Hindlimb muscle (tissue), 1 donor: ENCODE measurements at places on chromosomes 1 and 21. TPM values are rescaled to one million over a fixed set of nuclear protein-coding genes. Genes with fewer than 3 reads are reported as not detected.
A peak's percentile ranks its signal among the peaks of the same experiment; 100 is the strongest.

Gene TRIM46
- polyA plus RNA-seq = 0.40 TPM

Gene STPG1
- polyA plus RNA-seq = 2.0 TPM

DNA sequence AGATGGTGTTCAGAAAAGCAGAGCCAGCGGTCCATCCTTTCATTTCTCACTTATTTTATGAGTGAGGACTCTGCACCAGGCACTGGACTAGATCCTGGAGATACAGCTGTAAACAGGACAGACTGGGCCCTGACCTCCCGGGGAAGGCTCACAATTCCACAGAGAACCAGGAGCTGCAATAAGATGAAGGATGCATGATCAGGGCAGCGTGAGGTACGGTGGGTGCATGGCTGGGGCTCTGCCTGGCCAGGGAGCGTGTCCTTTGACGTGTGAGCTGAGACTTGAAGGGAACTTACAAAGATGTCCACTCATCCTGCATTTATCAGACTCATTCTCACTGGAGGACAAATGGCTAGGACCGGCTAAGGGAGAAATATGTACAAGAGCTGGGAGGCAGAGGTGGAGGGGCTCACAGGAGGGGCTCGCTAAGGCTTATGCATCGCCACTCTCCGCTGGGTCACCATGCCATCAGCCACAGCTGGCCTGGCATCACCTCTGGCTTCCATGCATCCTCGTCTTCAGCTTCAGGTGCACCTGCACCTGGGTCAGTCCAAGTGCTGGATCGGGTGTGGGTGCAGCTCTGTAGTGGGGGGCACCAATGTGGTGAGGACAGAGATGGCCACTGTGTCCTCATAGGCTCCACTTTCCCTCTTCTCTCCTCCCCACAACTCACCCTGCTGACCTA is 213.9 kb downstream of the TOMM20 start:
- DNase-seq = no peak

Gene LGR6
- 0.34 TPM for polyA plus RNA-seq

Gene YBEY
- 13.3 TPM for polyA plus RNA-seq

GRCh38 chr1:208300084-208300770 is 56.0 kb upstream of the PLXNA2 start:
- DNase-seq = no peak

DNA sequence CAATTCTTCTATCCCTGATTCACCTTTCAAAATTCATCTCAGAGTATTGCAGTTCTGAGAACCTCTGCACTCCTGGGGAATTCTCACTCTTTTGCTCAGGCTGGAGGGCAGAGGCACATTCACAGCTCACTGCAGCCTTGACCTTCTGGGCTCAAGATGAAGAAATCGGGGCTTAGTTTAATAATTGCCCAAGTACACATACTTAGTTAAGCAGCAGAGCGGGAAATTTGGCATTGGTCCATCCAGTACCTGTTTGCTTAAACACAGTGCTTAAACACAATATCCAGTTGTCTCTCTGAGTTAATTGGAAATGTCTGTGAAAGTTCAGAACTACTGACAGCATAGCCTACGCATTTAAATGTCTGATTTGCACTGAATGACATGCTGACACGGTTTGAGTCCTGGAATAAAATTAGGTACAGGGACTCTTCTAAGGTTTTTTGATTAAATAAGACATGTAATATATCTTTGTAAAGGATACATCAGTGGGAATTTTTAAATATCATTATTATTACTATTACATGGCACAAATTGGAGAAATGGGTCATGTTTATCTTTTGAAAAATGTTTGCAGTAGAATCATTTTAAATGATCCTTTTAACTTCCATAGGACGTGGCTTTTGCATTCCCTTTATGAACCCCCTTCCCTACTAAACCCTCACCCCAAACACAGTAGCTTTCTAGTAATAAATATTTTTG is 337.4 kb downstream of the SRGAP2C start:
- no peak for DNase-seq

GRCh38 chr1:224880593-224881307 is 48.7 kb upstream of the DNAH14 start:
- DNase-seq = no peak

DNA sequence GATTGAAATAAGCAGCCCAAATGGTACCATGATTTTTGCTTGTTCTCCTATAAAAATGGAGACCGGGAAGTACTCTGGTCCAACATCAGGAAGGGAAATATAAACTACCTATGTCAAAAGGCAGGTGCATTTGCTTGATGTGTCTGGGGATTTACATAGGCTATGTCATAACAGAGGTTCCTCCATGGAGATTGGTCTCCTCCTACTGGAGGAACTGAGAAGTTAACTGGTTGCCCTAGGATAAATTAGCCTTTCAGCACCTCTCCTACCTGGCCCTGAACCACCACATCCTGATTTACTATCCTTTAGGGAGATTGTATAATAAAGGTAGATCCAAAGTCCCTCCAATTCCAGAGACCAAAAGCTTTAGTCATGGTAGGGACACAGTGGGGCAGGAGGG is 1109.3 kb upstream of the B3GALT2 start:
- no peak for DNase-seq

Gene OR2T2
- polyA plus RNA-seq = not detected

Gene ICOSLG
- 10.6 TPM for polyA plus RNA-seq

Gene OR2AK2
- not detected for polyA plus RNA-seq

GRCh38 chr1:33895396-33895795 is 31.5 kb downstream of the HMGB4 start:
- DNase-seq = no peak

- DNase-seq = no peak
Observed at GRCh38 chr1:101706366-101706765, 290.4 kb downstream of the OLFM3 start.

GRCh38 chr1:118944133-118944532 is 44.0 kb downstream of the TBX15 start:
- no peak for DNase-seq

DNA sequence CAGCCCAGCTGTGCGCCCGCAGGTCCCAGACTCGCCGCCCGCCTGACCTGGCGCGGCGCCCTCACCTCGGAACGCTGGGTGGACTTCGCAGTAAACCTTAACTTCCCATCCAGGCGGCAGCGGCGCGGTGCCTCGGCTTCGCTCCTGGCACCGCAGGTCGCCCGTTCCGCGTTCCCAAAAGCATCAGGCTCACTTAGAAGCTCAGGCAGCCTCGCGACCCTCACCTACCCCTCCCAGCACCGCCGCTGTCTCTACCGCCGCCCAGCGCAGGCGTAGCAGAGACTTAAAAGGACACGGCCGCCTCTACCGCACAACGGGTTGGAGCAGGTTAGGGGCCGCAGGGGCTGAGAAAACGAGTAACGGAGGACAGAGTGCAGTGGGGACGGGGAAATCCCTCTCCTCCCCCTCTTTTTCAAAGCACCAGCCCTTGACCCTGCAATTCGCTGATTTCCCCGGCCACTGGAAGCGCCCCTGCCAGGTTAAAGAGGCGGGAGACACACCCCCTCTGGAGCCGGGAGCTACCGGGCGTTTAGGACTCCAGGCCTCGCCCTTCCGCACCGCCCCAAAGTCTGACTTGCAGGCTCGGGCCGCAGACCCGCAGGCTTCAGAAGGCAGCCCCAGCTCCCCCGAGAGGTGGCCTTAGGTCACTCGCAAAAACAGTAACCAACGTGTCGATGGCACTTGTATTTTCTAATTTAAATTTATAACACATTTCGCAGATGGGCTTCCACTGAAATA is 328.5 kb downstream of the FAM72C start:
- no peak for DNase-seq

DNA sequence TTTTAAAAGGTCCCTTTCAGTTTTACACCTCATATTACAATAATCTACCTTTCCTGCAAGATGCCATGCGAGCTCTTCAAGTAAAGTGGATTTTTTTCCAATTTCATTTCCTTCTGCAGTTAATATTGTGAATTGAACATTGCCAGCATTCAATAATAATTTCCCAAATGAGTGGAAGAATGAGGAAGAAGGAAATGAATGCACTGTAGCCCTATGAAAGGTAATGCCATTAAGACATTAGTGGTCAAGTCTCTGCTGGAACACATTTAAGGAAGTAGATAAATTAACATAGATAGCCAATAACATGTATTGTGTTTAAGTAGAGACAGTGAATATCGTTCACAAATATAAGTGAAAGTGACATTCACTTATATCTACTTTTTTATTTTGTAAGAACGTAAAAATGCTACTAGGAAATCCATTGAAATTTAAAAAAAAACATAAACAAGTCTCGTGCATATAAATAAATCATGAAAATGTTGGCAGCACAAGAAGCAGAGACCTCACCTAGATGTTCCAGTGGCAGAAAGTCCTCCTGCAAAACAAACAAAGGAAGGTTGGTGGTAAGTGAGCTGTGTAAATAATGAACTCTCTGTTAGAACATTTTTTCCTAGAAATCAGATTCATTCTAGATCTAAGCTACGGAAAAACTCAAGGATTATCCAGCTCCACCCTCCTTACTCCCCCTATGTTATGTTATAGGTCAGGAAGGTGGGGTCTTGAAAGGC is 17.7 kb downstream of the FCRL3 start:
- DNase-seq = no peak

- peak; percentile 18 for DNase-seq
Observed at GRCh38 chr1:217134857-217135568, 411.8 kb upstream of the ESRRG start.

DNA sequence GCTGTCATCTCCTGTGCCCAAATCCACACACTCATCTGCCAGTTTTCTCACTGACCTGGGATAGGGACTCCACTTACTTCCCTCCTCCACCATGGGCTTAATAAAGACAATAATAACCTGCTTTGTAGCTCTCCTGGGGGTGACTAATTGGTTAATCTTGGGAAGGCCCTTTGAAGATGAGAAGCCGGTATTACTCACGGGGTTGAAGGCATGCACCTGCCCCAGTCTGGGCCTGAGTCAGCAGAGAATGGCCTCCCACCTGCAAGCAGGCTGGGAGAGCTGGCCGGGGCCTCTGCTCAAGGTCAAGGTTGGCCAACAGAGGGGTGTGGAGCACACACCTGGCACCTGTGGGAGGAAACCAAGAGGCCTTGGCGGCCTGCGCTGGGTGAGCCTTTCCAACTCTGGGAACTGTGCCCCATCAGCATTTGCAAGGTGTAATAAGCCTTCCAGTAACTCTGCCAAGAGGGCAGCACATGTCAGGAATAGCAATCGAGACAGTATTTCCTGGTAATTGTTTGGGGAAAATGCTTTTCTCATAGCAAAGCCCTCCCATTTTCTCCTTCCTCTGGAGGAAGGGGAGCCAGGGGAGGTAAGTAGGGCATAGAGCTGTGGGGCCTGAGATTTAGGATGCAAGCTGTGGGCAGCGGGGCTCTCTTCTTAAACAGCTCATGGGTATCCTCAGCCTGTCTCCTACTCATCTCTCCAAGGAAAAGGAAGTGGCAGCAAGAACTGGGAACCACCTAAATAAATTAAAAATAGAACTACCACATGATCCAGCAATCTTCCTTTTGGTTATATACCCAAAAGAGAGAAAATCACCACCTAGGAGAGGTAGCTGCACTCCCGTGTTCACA is 49.0 kb downstream of the TOMM20 start:
- DNase-seq = no peak

Gene NPHS2
- polyA plus RNA-seq = not detected

GRCh38 chr1:167054531-167054930 is 35.6 kb downstream of the GPA33 start:
- DNase-seq = no peak

Gene BATF3
- polyA plus RNA-seq = 2.2 TPM

Gene C1orf53
- 1.0 TPM for polyA plus RNA-seq

Gene HMCN1
- polyA plus RNA-seq = 3.9 TPM

Gene TNFRSF9
- polyA plus RNA-seq = 0.12 TPM

DNA sequence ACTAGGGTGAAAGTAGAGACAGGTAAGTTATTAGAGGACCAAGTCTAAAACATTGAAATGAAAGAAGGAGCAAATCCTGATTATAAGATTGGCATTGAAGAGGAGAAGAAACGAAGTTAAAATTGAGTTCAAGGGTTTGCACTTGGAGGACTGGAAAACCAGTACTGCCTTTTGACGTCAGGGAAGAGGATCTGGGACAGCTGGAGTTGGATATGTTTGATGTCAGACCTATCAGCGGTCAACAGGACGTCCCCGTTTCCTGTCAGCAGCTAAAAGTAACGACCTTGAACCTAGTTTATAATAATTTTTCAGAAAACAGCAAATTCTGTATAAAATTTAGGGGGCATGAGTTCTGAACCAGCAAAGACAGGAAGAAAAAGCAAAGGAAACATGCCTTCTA is 1.2 kb upstream of the NID1 start:
- DNase-seq = no peak

GRCh38 chr1:222787729-222788128 is 27.1 kb upstream of the DISP1 start:
- DNase-seq = no peak

Gene FAM163A
- polyA plus RNA-seq = 0.31 TPM

DNA sequence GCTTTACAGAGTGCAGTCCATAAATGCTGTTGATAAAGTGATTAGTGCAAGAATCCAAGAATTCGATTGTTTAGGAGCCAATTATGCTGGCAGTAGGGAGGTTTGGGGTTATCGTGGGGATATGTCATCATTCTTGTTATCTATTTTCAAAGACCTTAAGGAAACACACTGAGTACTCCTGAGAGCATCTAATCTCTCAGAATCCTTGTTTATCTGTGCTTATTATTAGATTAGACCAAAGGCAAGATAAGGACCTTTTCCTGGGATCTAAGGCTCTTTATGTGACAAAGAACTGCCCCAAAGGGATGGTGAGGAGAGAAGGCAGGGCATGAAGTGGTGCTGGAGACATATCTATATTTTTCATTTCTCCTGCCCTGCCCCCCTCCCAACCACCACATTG is 139.1 kb downstream of the TSEN15 start:
- no peak for DNase-seq

DNA sequence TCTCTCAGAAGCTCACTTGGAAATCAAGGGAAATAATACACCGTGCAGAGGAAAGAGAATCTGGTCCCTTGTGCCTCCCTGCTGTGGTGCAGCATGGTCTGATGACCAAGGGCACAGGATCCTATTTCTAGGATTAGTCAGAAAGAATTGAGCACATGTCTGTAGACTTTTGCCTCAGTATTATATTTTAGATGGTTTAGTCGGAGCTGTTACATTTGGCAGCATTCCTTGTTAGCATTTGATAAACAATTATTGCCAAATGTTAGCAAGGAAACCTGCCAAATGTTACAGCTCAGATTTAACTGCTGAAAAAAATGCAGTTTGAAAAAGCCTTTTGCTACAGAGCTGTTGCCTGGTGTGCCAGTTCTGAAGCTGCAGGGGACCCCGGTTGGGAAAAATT is 183.5 kb upstream of the DPYD start:
- DNase-seq = peak; percentile 16

- DNase-seq = no peak
Observed at GRCh38 chr1:228045405-228045804, 37.1 kb upstream of the ARF1 start.

DNA sequence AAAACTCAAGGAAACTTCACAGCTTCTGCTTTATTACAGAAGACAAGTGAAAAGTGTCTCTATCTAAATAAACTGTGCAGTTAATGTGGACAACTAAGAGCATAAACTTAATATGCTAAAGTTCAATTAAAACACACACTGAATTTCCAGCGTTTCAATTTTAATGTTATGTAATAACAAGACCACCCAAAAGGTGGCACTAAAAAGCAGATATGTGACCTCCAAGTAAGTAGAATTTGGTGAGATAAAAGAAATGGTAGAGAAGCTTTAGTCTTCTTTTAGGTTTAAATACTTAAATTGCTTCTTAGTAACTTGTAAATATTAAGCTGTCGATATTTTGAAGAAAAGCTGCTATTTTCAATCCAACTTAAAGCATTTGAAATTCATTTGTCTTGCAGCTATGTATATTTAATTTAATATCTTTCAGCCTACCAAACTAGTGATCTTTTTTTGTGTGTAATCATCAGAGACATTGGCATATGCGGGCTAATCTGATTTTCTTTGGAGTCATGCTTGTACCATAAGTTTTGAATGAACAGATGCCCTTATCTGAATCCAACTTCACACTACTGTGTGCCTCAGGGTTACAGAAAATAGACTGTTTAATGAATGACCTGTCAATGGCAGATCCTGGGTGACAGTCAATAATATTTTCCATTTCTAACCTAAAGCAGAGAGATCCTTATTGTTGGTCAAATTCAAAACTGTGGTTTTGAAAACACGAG is 36.5 kb upstream of the ADAMTS1 start:
- no peak for DNase-seq
